ENCODE measurements at places on chromosomes 12 and 14.
A peak's percentile ranks its signal among the peaks of the same experiment; 100 is the strongest.

DNA sequence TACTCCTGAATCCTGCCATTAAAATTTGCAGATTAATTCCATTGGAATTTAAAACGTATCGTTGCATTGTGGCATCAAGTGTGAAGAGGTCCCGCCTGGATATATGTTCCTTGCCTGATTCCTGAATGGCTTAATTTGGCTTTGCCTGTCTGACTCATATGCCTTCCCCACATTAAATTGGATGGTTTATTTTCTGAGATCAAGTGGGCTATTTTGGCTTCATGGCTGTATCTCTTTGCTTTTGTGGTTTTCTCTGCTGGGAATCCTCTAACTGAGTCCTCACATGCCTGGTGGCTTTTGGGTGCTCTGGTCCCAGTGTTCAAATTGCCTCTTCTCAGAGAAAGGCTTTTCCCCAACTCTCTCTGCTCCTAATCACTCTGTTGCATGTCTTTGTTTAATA lies 127.9 kb upstream of the DYRK2 start:
- no peak for DNase-seq

DNA sequence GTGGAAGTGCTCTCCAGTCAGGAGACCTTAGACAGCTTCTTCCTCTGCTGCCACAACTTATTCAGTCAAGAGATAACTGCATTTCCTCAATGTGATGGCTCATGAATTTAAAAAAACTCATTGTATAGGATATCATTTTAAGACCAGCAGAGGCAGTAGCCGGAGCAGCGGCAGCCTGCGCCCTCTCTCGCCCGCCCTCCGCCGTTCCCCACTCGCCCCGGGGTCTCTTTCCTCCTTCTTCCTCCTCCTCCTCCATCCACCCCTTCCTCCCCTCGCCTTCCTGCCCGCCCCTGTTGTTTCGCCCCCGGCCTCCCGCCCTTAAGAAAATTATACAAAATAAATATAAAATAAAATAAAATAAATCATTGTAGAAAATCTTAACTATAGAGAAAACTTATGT lies 687.6 kb downstream of the FLRT2 start:
- no peak for DNase-seq

DNA sequence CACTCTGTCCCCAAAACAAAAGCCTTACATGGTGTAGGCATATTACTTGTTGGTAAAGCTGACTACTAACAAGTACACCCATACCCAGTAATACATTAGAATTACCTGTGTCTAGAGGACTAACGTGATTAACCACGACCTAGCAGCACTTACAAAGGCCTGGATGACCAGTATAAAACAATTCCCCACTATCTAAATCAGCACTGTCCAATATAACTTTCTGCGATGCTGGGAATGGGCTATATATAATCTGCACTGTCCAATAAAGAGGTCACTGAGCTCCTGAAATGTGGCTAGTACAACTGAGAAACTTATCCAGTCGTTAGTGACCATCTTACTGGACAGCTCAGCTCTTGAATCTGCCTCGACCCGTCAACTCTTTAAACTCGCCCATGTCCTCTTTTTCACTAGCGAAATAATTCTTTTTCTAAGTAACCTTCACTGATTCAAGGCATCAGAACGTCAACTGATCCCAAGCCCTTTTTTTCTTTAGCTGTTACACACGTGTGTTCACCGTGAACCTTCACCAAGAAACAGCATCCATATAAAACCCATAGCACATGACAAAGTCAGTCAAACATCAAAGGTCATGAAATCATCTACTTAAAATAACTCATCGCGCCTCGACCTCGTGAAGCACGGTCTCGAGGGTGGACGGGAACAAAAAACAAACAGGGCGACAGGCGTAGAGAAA lies 905 bp upstream of the CIPC start:
- peak; percentile 19 for DNase-seq

GRCh38 chr12:31003861-31004640 lies 69.6 kb upstream of the DDX11 start:
- DNase-seq: no peak

GRCh38 chr12:122012184-122012583 lies 9.5 kb upstream of the BCL7A start:
- no peak for DNase-seq

DNA sequence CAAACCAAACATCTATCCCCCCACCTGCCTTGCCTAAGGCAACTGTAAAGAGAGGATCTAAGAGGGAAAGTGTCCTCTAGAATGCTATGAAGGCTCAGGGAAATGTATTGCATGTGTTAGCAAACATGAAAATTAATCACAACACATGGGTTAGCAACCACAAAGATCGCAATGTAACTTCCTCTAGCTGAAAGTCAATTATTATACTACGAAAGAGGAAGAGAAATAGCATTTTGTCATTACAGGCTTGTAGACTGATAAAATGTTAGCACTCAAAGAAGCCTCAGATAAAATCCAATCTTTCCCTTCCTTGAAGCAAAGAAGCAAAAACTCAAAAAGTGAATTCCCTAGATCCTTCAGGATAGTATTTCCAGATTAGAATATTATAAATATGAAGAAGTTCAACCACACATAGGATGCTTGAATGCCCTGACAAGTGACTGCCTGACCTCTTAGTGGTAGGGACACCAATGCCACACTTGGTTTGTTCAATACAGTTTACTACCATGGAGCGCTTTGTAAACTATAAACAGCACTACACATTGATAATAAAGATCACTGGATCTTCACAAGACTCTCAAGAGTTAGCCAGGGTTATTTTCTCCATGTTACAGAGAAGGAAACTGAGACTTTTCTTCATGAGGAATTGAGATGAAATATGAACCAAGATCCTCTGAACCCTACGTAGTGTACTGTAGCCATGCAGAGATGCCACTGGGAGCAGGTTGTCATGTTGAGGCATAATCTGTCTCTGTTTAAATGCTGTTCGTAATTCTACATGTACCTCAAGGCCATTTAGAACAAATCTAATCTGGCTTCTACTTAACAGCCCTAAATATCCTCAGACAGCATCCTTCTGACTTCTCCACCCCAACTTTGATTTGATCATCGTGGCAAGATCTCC lies 100.7 kb downstream of the ITPR2 start:
- no peak for DNase-seq

DNA sequence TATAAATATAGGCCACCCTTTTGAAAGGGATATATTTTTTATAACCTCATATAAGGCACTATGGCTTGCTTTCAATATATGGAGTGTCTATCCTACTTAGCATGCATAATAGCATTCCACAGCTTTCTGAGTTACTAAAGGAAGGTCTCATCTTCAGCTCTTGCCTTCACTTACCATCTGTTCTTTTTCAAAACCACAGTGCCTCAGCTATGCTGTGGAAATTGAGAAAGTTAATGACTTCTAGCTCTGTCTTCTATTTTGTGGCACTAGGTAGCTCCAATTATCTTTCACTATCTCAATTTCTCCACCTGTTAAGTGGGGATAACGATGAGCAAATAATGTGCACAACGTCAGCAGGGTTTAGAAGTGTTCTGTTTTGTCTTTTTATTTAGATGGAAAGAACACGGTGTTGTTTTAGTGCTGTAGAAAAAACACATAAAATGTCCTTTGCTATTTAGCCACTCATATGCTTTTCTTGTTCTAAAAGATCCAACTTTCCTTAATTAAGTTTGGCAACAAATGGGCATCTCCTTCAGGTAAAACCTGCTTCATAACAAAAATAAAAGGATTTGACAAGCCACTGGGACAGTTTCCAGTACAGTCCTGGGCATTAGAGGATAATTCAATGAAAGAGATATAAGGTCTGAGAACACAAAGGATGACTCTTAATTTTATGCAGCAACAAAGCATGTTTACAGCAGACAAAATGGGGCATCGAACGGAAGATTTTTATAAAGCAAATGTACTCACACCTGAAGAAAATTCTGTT lies 462.0 kb upstream of the SYT1 start:
- no peak for DNase-seq

GRCh38 chr12:51958542-51958941 lies 7.0 kb downstream of the ACVR1B start:
- DNase-seq: no peak

DNA sequence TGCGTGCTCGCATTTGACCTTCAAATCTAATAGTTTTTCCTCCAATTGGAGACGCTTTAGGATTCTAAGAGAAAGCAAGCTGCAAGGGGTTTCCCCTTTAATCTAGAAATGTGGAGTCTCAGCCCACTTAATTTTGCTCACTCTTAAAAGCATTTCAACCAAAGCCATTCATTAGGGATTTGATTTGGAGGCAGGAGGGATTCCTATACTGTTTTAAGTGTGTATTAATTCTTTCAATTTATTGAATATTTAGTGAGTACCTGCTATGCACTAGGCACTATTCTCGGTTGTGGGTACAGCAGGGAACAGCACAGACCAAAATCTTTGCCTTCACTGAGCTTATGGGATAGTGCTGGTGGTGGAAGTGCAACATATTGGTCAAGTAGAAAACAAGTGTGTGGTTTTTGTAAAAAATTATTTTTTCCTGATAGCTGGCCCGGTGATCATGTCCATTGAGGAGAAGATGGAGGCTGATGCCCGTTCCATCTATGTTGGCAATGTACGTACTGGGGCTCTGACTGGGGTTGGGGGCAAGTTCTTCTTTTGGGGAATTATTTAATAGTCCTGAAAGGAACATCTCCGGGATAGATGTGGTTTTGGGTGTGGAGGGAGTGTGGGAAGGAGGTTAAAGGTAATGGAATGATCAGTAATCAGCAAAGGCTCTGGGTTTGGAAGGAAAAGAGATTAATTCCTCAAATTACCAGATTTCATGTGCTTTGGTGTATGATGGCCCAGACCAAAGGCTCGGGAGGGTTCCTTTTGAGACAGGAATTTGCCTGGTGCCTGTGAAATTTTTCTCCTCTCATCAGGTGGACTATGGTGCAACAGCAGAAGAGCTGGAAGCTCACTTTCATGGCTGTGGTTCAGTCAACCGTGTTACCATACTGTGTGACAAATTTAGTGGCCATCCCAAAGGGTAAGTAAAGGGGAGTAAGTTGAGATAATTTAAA lies 1.6 kb downstream of the PABPN1 start:
- no peak for DNase-seq

- DNase-seq: no peak
These were observed 63.0 kb upstream of the TCL1A start for GRCh38 chr14:95776798-95777534.

GRCh38 chr12:92079054-92079385 lies 66.6 kb downstream of the BTG1 start:
- no peak for DNase-seq

- DNase-seq: no peak
These were observed 106.3 kb upstream of the FKBP4 start for GRCh38 chr12:2688381-2688931.

DNA sequence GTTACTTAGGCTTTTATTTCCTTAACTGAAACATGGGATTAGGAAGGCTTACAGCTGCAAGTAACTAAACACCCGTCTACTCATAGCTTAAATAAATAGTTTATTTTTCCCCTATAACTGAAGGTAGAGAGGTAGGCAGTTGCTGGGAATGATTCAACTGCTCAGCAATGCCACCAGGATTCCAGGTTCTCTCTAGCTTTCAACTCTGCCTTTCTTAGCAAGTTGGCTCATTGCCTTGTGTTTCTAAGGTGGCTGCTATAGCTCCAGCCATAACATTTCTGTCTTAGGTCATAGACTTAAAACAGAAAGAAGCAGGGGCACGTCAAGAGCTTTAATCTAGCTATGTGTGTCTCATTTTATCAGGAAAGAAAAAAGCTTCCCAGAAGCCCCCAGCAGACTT lies 103.7 kb upstream of the MDM1 start:
- no peak for DNase-seq

DNA sequence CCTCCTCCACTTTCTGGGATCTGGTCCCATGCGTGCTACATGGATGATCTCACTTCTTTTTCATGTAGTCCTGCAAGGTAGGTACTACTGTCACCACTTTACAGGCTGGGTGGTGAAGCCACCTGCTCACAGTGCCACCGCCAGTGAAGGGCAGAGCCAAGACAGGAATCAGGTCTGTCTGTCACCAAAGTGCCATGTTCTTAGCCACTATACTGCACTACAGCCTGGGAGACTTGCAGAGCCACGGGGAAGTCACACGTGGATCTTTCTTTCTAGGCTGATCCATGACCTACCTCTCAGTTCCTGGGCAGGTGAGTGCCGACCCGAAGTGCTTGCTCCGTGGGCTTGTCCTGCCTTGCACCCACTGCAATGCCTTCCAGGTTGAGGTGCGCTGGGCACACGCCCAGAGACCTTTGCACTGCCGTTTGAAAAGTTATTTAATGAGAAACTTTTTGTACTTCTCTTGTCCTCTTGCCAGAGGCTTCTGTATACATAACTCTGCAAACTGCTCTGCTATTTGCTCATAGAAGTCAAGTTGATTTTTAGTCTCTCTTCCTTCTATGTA lies 19.7 kb upstream of the CLMN start:
- no peak for DNase-seq

DNA sequence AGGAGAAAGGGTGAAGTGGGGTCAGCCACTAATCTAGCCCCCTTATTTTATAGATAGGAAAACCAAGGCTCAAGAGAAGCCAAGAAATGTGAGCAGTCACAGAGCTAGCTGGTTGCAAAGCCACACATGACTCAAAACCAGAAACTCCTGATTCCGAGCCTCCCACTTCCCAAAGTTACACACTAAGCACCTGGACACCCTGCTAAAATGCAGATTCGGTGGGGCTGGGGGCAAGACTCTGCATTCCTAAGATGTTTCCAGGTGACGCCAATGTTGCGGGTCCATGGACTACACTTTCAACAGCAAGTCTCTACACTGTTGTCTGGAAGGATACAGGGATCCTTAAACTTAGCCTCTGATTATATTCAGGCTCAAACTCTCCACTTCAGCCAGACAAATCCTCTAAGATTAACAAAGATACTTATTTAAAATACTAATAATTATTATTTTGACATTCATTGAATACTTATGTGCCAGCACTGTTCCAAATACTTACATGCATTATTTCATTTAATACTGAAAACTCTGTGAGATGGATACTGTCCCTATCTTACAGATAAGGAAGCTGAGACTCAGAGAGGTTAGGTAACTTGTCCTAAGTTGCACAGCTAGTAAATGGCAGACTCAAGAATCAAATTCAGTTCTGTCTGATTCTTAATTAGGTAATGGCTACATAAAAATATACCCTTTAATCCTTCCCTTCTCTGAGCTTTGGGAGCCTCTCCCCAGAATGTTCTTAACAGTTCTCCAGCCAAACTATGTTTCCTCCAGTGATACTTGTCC lies 81.4 kb downstream of the CRACR2A start:
- no peak for DNase-seq

- no peak for DNase-seq
These were observed 91.5 kb downstream of the FBXW8 start for GRCh38 chr12:117002051-117002817.

GRCh38 chr14:26856876-26857518 lies 259.2 kb upstream of the NOVA1 start:
- DNase-seq: no peak

GRCh38 chr12:85309125-85309566 lies 29.1 kb downstream of the ALX1 start:
- DNase-seq: peak; percentile 11

DNA sequence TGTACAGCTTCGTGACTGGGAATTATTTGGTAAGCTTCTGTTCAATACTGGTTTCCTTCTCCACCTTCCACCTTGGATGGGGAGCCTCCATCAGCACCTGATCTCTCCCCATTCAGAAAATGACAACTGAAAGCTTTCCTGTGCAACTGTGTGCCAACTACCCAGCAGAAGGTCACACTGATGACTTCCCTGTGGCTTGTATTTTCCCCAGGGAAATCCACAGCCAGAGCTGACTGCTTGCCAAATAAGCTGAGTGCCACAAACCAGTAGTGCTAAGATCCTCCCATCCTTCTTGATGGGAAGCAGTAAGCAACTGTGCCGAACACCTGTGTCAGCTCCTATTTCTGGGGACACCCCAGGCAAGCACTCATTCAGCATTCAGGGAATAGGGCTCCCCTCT lies 257.2 kb upstream of the SOX5 start:
- DNase-seq: peak; percentile 47

- DNase-seq: no peak
These were observed 124.2 kb downstream of the TTC7B start for GRCh38 chr14:90692061-90692460.

GRCh38 chr12:10339053-10339840 lies 31.6 kb downstream of the KLRD1 start:
- DNase-seq: no peak
